ENCODE measurements at places on chromosomes 6 and 20.

DNA sequence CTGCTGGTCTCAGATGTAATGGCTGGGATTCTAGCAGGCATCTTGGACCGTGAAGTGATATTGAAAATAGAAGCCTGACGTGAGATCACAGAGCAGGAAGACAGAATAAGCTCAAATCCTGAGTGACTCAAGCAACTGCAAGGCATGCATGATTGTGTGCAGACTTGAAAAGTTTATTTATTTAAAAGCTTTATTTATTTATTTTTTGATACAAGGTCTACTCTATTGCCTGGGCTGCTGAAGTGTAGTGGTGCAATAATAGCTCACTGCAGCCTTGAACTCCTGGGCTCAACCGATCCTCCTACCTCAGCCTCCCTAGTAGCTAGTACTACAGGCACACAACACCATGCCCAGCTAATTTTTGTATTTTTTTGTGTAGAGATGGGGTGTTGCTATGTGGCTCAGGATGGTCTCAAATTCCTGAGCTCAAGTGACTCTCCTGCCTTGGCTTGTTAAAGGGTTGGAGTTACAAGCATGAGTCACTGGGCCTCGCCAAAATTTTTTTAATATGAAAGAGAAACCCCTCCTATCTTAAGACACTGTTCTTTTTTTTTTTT lies 40.1 kb upstream of the RNF144B start:
- peaks cover 9% of the 10 kb centered on the region for H3K4me1 ChIP-seq
- no peak overlapping the region for H3K4me3 ChIP-seq
- H3K27ac ChIP-seq, result no peak overlapping the region
- peaks cover 8% of the 10 kb centered on the region for H3K27me3 ChIP-seq
- DNase-seq, result no peak

GRCh38 chr6:41694815-41695526 lies 40.4 kb downstream of the TFEB start:
- H3K4me1 ChIP-seq, result no peaks in the 10 kb centered on the region
- no peaks in the 10 kb centered on the region for H3K27me3 ChIP-seq
- H3K27ac ChIP-seq, result no peak overlapping the region
- H3K36me3 ChIP-seq, result no peaks in the 10 kb centered on the region

DNA sequence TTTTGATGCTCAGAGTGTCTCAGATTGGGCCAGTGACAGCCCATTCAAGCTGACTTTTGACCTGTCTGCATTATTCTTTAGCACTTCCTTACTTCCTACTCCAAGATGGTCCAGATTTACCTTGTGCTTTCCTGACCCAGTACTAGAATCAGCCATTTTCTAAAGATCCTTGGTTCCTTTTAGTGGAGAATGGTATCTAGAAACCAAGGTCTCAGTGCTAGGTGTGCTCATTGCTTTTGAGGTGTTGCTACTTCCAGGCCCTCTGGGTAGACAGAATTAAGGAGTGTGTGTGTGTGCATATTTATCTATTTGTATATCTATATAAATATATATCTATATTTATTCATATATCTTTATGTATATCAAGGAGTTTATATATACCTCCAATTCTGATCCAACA lies 67.3 kb upstream of the UTRN start:
- H3K36me3 ChIP-seq, result peaks cover 5% of the 10 kb centered on the region
- no peak overlapping the region for H3K27ac ChIP-seq
- H3K4me3 ChIP-seq, result no peak overlapping the region
- no peak for DNase-seq

DNA sequence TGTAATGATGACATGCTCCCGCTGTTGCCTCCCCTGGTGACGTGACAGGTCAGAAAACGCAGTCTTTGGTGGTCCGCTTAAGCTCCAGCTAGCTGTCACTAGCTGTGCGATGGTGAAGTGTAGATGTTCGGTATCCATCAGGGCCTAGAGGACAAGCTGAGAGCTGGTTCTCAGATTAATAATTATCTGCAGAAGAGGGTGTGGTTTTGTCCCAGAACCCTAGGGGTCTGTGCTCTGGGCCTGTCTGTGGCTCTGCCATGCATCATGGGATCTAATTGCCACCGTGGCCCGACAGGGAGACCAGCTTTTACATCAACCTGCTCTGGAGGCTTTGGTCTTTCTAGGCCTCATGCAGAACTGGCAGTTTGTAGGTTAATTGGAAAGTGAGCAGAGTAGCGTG lies 34.1 kb downstream of the ERMARD start:
- DNase-seq, result no peak
- H3K27me3 ChIP-seq, result peaks cover 7% of the 10 kb centered on the region
- no peak overlapping the region for H3K27ac ChIP-seq
- H3K4me1 ChIP-seq, result peaks cover 20% of the 10 kb centered on the region
- no peak overlapping the region for H3K4me3 ChIP-seq

DNA sequence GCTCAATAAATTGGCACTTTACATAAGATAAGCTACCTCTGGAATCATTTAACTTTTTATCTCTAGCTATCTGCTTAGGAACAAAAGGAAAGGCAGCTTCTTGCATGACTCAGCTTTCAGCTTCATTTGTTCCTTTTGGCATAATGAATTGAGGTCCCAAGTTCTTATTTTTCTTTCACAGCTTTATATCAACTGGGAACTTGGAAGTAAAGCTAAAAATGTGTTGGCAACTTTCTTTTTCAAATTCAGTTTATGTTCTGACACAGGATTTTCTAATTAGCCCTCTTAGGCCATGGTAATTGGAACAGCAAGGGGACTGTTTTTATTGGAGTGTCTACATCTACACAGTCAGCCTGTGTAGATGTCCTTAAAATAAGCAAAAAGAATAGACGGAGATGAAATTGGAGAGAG lies 55.2 kb upstream of the MRAP2 start:
- no peaks in the 10 kb centered on the region for H3K4me1 ChIP-seq
- no peak overlapping the region for H3K27ac ChIP-seq
- no peak for DNase-seq
- H3K27me3 ChIP-seq, result no peaks in the 10 kb centered on the region
- no peaks in the 10 kb centered on the region for H3K36me3 ChIP-seq

DNA sequence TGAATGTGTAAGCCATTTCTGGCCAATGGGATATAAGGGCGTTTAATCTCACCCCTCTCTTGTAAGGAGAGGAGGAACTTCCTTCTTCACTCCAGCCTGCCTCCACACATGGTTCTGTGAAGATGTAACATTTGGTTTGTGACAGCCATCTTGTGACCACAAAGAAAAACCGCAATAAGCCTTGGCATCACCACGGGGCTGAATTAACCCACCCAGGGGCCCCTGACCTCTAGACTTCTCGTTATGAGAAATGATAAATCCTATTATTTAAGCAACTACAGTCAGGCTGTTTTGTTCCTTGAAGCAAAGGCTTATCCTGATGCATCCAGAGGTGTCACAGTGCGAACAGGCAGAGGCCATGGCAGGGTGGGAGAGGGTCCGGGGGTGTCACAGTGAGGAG lies 139.7 kb downstream of the CDC5L start:
- no peaks in the 10 kb centered on the region for H3K36me3 ChIP-seq
- H3K4me1 ChIP-seq, result peaks cover 22% of the 10 kb centered on the region
- DNase-seq, result peak; percentile 29
- H3K27me3 ChIP-seq, result peaks cover 24% of the 10 kb centered on the region
- peak overlapping the region; percentile 9 for H3K4me3 ChIP-seq

DNA sequence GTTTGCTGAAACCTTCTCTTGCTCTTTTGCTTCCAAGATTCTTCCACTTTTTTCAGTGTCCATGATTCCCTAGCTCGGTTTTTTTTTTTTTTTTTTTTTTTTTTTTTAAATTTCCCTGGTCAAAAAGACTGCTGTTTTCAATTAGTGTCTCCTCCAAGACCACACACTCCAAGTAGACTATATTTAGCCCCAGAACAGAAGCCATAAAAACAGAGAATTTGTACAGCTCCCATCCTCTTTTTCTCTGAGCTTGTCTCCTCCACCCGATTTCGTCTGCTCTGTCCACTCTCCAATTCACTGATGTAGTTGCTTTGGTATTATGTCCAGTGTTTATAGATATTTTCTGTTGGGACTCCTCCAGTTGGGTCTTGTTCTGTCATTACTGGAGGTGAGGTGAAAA lies 37.6 kb downstream of the RSPH3 start:
- no peak overlapping the region for H3K4me3 ChIP-seq
- no peak for DNase-seq
- H3K4me1 ChIP-seq, result peaks cover 3% of the 10 kb centered on the region

- no peak overlapping the region for H3K4me3 ChIP-seq
- no peaks in the 10 kb centered on the region for H3K27me3 ChIP-seq
- no peak overlapping the region for H3K27ac ChIP-seq
- H3K4me1 ChIP-seq, result no peaks in the 10 kb centered on the region
These were observed 917.7 kb downstream of the PHF3 start for GRCh38 chr6:64553249-64553786.

- H3K36me3 ChIP-seq, result peaks cover 29% of the 10 kb centered on the region
- H3K27me3 ChIP-seq, result no peaks in the 10 kb centered on the region
- peaks cover 3% of the 10 kb centered on the region for H3K4me1 ChIP-seq
- H3K27ac ChIP-seq, result no peak overlapping the region
These were observed 46.0 kb downstream of the STX7 start for GRCh38 chr6:132466952-132467351.

GRCh38 chr20:18635380-18635779 lies 47.5 kb downstream of the DTD1 start:
- H3K4me1 ChIP-seq, result peaks cover 6% of the 10 kb centered on the region
- peaks cover 16% of the 10 kb centered on the region for H3K36me3 ChIP-seq
- no peak for DNase-seq
- H3K4me3 ChIP-seq, result no peak overlapping the region

- H3K36me3 ChIP-seq, result no peaks in the 10 kb centered on the region
- H3K4me3 ChIP-seq, result no peak overlapping the region
- DNase-seq, result no peak
- peaks cover 2% of the 10 kb centered on the region for H3K4me1 ChIP-seq
These were observed 141.6 kb upstream of the THBS2 start for GRCh38 chr6:169395080-169395805.

DNA sequence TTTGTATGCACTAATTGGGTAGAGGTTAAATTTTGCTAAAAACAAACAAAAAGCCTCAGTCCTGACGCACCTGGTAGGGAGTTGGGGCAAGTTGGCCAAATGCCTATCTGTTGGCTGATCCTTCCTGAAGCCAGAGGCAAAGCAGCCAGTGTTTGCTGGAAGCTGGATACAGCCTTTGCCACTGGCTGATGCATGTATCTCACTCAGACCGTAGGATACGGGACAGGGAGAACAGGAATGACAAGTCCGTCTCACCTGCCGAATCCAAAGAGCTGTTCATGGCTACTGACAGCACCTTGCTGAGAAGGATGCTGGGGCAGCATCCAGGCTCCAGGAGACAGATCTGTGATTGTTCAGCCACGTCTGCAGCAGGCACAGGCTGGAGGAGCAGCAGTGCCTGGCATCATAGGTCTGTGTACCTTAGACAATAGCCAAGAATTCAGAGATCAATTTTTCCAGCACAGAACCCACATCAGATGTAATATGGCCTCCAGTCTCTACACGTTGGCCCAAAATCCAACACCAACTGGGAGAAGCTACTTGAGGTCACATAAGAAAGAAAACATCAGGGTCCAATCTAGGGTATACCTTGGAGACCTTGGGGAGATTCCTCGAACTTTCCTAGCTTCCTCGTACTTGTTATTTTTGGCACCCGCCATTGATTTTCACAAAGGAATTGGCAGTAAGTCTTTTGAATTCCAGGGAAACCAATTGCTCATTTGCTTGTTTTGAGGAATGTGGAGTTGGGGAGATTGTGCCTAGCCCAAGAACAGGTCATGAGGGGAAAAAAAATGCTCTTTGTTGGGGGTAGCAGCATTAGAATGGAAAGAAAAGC lies 108.5 kb upstream of the ARMC2 start:
- peaks cover 10% of the 10 kb centered on the region for H3K27me3 ChIP-seq
- peaks cover 2% of the 10 kb centered on the region for H3K4me1 ChIP-seq
- DNase-seq, result no peak
- no peak overlapping the region for H3K4me3 ChIP-seq
- H3K36me3 ChIP-seq, result no peaks in the 10 kb centered on the region

DNA sequence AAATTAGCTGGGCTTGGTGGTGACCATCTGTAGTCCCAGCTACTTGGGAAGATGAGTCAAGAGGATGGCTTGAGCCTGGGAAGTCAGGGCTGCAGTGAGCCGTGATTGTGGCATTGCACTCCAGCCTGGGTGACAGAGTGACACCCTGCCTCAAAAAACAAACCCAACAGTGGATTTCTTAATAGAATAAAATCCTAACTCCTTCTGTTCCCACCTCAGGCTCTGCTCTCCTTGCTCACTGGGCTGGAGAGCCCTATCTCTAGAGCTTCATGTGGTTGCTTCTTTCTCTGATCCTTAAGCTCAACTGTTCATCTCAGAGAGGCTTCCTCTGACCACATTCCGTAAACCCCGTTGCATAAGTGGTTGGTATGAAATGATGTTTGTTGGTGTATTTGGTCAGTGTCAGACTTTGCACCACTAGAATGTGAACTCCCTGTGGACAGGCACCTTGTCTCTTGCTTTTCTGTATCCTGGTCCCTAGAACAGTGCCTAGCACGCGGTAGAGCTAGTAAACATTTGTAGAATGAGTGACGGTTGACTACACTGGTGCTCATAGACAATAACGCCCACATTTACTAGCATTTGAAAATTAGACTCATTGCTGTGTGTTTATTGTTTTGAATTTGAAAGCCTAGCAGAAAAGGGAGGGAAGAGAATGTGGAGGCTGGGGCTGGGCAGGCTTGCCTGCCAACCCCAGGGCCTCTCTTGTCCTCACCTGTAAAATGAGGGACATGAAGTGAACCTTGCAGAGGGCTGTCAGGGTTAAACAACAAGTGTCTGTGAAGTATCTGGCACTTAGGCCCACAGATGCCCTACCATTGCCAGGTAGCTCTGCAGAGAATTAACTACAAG lies 4.2 kb downstream of the MAPRE1 start:
- H3K36me3 ChIP-seq, result peaks cover 22% of the 10 kb centered on the region
- no peak overlapping the region for H3K4me3 ChIP-seq
- H3K27ac ChIP-seq, result peak overlapping the region; percentile 34
- DNase-seq, result no peak
- no peaks in the 10 kb centered on the region for H3K27me3 ChIP-seq

DNA sequence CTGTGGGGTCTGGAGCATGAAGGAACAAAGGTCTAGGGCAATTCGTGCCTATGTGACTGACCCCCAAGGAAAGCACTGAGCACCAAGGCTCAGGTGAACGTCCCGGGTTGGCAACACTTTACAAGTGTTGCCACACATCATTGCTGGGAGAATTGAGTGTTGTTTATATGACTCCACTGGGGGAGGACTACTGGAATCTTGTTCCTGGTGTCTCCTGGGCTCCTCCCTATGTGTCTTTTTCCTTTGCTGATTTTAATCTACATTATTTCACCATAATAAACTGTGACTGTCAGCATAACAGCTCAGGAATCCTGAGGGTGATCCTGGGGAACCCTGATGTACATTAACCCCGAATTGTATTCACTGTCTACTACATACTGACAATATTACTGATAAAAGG lies 207.7 kb upstream of the BMP2 start:
- no peak for DNase-seq
- H3K36me3 ChIP-seq, result no peaks in the 10 kb centered on the region
- H3K27me3 ChIP-seq, result no peaks in the 10 kb centered on the region
- H3K4me3 ChIP-seq, result no peak overlapping the region
- H3K27ac ChIP-seq, result no peak overlapping the region

GRCh38 chr6:129890164-129890563 lies 29.0 kb upstream of the TMEM244 start:
- DNase-seq, result no peak
- H3K4me3 ChIP-seq, result no peak overlapping the region
- no peaks in the 10 kb centered on the region for H3K36me3 ChIP-seq
- H3K4me1 ChIP-seq, result peaks cover 8% of the 10 kb centered on the region
- peak overlapping the region; percentile 30 for H3K27ac ChIP-seq

- peaks cover 72% of the 10 kb centered on the region for H3K27me3 ChIP-seq
- no peaks in the 10 kb centered on the region for H3K36me3 ChIP-seq
- DNase-seq, result no peak
- H3K27ac ChIP-seq, result no peak overlapping the region
- peaks cover 25% of the 10 kb centered on the region for H3K4me1 ChIP-seq
These were observed 4.0 kb upstream of the FOXF2 start for GRCh38 chr6:1385129-1386037.
